ENCODE measurements at places on chromosomes 4 and X.

GRCh38 chrX:55135171-55135570 lies 46.4 kb downstream of the PAGE2 start:
- DNase-seq = peak; percentile 3

DNA sequence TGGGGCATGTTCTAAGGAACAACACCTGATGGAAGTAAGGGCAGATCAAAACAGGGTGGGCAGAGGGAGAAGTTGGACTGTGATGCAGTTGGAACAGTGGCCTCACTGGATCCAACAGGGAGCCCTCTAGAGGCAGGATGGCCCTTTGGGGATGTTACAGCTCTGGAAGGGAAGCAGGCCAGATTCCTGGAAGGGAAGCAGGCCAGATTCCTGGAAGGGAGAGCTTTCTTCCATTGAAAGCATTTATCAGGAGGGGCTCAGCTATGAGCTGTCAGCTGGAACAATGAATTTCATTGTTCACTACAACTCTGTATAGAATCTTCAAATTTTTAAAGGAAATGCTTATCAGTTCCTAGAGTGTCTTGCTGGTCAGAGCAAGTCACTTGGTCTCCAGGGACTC lies 17.7 kb downstream of the IL15 start:
- DNase-seq = no peak

DNA sequence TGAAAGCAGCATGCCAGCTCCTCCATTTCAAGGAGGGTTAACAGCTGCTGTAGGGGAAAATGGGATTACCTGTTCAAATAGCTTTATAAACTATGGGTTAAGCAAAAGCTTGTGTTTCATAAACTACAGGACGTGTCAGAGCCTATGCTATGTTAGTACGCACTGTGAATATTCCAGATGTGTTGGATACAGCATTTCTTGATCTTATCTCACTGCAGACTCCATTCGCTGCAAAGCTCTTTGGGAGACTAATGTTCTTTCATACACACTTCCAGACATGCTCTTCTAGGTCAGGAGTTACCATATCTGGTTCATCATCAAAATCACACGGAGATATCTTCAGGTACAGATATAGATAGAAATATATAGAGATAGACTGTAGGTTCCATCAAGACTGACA lies 281.2 kb upstream of the FAM241A start:
- no peak for DNase-seq

DNA sequence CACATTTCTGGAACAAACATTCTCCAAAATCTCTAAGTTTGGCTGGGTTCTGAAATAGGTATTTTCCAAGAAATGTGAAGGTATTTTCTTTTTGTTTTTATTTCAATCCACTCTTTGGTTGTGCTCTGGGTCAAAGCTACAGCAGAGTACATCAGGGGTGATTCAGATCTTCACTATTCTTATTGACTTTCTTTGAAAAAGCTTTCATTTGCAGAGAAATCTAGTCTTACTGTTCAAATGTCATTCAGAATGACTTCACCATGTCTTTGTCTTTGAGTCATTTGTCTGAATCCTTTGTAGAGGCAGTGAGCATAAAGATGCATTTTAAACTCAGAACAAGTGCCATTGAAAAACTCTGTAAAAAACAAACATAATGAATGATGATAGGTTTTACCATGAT lies 547.2 kb upstream of the ADGRL3 start:
- DNase-seq = no peak

DNA sequence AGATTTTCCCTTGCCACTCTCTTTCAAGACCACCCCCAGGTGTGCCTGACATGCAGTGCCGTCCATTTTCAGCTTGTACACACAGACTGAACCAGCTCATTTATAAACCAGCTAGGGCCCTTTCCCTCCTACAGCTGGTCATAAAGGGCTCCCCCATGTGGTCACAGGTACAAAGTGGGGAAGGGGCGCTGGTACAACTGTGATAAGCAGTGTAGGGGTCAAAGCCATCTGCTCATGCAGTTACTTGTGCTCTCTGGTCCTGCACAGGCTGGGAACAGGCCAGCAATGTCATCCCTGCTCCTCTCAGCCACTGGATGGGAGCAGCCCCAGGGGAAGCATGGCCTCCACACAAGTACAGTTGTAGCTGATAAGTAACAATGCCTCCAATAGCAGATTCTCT lies 20.6 kb downstream of the GABRQ start:
- no peak for DNase-seq

GRCh38 chr4:94653984-94654609 lies 103.7 kb upstream of the BMPR1B start:
- DNase-seq = no peak

DNA sequence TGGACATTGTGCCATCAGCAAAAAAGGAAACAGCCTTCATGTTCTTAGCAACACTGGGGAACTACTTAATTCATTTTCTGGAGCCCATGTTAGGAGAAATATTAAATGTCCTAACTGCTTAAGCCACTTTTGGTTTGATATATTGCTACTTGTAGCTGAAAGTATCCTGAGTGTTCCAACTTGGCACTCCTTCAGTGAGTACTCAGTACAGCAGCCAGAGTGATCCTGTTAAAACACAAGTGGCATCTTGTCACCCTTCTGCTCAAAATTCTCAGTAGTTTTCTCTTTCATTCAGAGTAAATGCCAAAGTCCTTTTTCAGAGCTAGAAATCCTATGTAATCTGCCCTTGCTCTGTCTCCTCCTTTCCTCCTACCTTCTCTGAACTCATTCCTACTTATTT lies 522.0 kb downstream of the GRID2 start:
- DNase-seq = no peak

DNA sequence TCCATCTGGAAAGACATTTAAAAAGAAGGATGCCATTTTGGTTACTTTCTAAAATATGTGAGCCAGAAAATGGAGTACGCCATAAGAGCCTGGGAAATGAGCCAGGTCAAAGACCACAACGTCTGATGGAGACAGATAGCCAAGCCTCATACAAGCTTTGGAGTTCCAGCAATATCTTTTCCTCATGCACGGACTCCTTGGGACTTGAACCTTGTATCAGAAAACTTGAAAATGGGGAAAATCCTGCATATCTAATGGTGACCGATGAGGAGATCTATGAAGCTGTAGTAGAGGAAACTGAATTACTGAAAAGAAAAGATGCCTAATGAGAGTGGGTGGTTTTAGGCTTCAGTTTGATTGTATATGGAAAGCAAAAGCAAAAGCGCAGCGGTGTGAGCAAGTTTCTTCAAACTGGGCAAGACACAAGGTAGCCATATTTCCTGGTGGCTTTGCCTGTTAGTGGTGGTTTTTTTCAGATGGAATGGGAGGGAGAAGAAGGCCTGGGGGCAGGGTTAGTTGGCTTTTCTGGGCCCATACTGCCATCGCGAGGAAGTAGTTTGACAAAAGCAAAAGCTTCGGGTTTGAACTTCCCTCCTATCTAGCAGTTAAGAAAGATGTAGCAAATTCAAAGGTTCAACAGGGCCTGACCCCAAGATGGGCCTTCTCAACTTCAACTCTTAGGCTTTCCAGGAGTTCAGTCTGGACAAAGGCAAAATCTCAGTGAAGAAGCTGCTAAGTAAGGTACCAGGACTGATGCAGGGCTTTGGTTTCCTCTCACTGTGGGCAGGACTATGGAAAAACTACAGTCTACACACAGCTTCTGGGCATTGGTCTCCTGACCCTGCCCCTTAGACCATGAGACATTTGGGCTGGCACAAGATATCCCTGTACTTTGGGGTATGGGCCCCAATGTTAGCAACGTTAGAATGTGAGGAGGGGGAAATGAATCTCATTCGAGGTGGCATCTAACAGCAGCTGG lies 210.0 kb upstream of the STK26 start:
- peak; percentile 59 for DNase-seq

DNA sequence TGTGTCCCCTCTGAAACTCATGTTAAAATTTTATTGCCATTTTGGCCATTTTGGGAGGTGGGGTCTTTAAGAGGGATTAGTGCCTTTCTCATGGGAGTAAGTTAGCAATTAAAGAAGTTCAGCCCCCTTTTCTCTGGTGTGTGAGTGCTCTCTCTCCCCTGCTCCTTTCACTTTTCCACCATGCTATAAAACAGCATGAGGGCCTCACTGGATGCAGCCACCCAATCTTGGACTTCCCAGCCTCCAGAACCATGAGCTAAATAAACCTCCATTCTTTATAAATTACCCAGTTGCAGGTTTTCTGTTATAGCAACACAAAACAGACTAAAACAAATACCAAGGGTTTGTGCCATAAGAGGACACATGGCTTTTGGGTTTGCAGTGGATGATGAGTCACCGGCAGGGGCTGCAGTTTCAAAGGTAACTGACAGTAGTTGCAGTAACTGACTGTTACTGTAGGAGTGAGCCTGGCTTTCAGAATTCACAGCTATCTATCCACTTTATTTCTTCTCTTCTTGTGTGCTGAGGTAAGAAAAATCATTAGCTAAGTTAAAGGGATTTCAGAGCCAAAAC lies 121.5 kb downstream of the PPEF1 start:
- DNase-seq = no peak

- no peak for DNase-seq
Measured at GRCh38 chrX:148904421-148905111, 404.1 kb downstream of the AFF2 start.

DNA sequence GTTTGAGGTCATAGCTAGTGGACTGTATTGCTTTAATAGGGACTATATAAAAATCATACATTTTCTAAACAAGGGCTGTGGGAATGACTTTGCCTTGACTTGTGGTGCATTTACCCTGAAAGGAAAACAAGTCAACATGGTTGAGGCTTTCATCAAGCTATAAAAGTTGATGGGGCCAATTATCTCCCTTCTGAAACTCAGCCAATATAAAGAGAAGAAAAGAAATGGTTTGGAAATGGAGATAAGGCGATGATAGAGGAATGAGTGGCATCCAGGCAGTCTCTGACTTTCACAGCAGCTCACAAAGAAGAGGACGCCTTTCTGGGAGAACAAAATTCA lies 118.7 kb downstream of the SMARCA1 start:
- DNase-seq = no peak

GRCh38 chr4:20043991-20044390 lies 207.7 kb upstream of the SLIT2 start:
- no peak for DNase-seq

DNA sequence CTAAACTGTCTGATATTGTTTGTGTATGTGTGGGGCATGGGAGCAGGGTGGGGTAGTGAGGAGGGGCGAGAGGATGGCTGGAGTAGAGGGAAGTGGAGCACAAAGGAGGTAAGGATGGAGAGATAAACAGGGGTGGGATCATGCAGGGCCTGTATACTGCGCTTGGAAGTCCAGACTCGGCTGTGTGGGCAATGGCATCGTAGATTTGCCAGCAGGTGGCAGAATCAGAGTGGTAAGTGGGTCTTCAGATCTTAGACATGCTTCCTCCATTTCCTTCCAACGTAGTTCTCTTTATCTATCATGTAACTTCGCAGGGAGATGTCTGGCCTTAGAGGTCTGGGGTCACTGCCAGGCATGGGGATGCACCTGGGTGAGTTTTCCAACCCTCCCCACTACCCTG lies 155.5 kb downstream of the PDGFRA start:
- peak; percentile 24 for DNase-seq

DNA sequence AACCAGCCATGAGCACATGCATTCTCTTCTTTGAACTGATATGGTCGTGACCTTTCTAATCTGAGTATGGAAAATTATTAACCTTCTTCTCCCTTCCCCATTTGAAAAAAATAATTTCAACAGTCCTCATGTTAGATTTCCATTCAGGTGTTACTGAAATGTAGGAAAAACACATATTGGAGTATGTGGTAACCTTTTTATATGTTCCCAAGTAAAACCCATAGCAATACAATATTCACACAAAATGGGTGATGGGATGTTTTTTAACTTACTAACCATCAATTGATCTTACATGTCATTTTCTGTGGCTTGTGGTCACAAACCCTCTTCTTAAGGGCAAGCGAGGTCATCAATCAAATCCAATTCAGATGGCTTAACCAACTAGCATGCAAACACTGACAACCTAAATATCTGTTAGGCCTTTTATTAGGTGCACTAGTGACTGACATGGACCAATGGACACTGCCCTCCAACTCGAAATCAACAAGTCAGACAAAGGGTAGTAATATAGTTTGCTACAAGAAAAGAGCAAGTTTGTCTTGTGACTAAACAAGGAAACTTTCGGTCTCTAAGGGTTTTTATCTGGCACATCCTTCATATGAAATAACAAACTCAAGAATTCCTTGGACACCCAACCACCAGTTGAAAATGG lies 74.3 kb downstream of the CAMK2D start:
- peak; percentile 66 for DNase-seq

- no peak for DNase-seq
Measured at GRCh38 chr4:84852081-84852480, 114.4 kb downstream of the WDFY3 start.

- DNase-seq = no peak
Measured at GRCh38 chrX:94454606-94455005, 780.6 kb downstream of the FAM133A start.

- peak; percentile 92 for DNase-seq
Measured at GRCh38 chr4:156547439-156547838, 424.2 kb downstream of the PDGFC start.

DNA sequence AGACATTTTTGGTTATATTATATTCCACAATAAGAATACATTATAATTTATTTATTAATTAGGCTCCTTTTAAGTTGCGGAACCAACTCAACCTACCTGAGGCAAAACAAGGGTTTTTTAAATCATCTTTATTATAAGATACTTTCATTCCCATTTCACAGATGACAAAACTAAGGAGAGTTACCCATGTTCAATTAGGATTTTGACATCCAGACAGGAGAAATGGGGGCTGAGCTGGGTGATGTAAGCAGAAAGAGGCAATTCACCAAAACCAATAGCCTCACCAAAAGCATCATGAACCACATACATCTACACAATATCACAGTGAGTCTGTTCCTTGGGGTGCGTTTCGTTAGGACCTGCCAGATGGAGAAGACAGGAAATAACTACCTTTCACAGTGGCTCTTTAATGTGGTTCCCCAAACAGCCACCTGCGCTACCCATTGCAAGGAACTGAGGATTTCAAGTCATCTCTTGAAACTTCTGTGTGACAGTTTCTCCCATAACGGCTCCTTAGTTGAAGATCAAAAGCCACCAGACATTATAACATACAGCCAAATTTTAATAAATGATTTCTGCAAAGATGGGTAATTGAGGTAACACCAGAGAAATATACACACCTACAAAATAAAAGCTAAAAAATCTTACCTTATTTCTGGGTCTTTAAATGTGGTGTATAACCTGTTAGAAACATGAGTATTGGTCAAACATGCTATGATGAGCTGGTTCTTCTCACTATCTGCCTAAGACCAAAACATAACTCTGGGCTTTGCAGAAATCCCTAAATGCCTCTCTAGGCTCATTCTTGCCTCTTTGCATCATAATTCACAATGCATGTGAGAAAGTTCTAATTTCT lies 190.6 kb upstream of the LEF1 start:
- DNase-seq = no peak

GRCh38 chr4:7987148-7987989 lies 47.7 kb upstream of the AFAP1 start:
- no peak for DNase-seq

- no peak for DNase-seq
Measured at GRCh38 chr4:2068198-2068470, 9.0 kb downstream of the NAT8L start.

- no peak for DNase-seq
Measured at GRCh38 chr4:179803857-179804256, 2361.6 kb upstream of the AGA start.

All from stromal cell of bone marrow (primary cell).